ENCODE measurements at places on chromosomes 13 and 19.

DNA sequence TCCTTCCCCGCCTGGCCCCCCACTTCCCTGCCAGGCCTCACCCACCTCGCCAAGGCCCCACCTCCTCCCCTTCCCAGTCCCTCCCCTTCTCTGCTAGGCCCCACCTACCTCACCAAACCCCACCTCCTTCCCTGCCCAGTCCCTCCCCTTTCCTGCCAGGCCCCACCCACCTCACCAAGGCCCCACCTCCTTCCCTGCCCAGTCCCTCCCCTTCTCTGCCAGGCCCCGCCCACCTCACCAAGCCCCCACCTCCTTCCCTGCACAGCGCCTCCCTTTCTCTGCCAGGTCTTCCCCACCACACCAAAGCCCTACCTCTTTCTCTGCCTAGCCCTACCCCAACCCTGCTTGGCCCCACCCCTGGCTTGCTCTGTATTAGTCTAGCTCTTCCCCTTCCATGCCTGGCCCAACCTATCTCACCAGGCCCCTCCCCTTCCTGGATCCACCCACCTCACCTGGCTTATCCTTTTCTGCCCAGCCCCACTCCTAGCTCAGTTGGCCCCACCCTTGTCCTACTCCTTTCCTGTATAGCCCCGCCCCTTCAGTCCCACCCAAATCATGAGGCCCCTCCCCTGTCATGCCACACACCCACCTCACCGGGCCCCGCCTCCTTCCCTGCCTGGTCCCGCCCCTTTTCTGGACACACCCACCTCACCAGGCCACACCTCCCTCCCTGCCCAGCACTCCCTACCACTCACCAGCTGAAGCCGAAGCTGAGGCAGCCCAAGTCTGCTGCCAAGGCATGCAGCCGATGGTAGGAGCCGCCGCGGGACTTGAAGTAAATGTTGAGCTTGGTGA, 16.2 kb downstream of the CERS1 start:
- DNase-seq, result peak; percentile 77

DNA sequence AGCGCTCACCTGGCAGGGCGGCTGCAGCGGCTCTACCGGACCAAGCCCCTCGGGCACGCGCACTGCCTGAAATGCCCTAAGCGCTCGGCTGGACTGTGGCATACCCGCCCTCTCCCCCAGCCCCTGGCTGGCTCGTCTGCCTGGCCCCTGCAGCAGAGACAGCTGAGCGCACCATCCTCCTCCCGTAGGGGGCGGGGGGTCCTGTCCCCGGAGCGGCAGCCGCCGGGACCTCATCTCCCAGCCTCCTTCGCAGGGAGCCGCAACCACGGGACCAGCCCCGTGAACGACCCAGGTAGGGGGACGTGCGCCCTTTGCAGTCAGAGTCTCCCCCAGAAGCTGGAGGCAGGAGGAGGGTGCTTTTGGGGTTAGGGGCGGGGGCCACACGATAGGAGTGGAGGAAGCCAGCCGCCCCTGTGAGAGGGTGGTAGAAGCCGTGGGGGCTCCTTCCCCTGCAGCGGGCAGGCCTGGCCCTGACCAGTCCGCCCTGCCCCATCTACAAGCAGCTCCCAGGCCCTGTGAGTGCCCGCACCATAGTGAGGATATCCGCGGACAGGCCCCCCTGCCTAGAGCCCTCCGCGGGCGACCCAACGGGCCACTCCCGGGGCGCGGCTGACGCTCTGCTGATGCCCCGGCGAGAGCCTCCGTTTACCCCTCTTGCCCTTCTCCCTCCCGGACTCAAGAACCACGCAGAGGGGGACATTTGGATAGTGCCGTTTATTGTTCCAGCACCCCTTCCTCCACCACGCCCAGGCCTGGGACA, 34.2 kb downstream of the ZNF787 start:
- DNase-seq, result no peak

- DNase-seq, result peak; percentile 87
Measured at GRCh38 chr19:4851551-4852290, 15.7 kb downstream of the PLIN3 start.

DNA sequence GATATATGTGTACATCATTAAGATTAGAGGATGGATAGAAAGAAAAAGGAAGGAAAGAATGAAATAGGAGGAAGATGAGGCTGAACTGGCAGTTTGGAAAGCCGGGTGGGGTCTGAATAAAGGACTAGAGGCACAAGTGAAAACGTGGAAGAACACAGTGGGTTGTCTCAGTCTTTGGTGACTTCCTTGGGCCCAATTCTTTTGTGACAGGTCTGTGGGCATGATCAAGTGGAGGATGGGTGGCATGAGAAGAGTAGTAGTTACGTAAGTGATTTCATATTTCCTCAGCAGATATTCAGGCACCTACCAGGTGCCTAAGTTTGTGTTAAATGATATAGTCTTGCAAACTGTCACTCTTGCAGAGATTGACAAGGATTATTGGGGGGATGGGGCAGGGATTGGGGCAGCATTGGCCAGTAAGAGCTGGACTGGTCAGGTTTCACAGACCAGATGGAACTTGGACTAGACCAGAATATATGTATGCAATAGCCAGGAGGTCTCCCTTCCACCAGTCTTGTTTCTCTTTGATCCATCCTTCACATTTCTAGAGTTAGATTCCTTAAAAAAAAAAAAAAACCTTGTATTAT, 2.7 kb downstream of the TPP2 start:
- no peak for DNase-seq

- DNase-seq, result no peak
Measured at GRCh38 chr13:46113596-46113995, 8.8 kb upstream of the CPB2 start.

GRCh38 chr13:29543230-29544215, 52.0 kb downstream of the SLC7A1 start:
- no peak for DNase-seq
